ENCODE measurements at places on chromosomes 13 and 19.
A peak's percentile ranks its signal among the peaks of the same experiment; 100 is the strongest.

DNA sequence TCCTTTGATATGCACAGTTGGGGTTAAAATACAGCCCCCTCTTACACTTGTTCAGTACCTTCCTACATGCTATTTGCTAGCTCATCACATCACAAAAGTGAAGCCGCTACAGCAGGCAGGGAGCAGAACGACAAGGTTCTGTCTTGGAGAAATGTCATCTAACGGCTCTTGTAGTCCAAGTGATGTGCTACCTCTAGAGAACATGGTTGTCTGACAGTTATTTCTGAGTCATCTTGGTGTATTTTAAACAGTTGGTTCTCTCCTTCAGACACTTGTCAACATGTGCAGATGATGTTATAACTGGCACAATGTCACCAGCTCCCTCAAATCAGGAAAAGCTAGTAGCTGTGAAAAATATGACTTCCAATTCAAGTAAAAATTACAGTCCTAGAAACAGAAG, 865.0 kb downstream of the PCDH9 start:
- DNase-seq, result no peak

DNA sequence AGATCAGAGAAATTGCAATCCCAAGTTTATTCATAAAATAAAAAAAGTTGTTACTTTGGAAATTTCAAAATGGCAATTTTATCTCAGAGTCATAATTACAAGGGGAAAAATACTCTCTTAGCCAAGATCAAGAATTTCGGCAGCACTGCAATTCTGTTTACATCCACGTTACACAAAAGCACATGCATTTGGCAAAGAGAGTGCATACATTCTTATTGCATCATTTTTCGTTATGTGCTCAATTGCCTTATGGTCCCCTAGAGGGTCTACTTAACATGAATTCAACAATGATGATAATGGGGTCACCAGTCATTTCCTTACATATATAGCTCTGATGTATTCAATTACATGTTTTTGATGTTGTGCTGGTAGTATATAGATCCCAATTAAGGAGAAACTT, 498.0 kb downstream of the DIAPH3 start:
- DNase-seq, result no peak

GRCh38 chr13:94608586-94608985, 6.9 kb downstream of the GPR180 start:
- no peak for DNase-seq

DNA sequence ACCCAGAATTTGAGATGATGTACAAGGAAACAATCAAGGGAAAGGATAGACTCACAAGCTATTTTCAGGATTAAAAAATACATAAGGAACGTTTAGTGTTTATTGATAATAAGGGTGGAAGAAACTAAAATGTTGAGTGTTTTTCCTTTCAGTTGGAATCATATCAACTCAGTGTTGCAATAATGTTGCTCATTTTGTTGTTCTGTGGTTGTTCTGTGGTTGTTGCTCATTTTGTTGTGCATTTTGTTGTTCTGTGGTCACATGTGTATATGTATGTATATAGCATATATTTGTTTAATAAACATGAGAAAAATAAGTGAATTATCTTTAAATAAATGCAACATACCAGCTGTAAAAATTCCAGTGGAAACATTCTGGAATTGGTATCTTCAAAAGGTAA, 262.4 kb upstream of the SPRY2 start:
- DNase-seq, result no peak

DNA sequence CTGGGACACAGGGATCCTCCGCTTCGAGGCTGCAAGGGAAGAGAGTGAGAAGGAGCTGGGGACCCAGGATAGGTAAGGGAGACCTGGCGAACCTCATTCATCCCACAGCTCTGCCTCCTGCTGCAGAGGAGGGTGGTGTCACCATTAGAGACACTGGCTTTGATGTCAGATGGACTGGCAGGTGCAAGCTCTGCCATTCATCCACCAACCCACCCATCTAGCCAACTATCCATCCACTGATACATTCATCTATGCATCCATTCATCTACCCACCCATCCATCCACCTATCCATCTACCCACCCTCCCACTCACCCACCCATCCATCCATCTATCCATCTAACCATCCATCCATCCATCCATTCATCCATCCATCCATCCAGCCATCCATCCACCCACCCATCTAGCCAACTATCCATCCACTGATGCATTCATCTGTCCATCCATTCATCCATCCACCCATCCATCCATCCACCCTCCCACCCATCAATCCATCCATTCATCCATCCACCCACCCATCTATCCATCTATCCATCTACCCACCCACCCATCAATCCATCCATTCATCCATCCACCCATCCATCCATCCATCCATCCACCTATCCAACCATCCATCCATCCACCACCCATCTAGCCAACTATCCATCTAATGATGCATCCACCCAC, 5.7 kb downstream of the C19orf33 start:
- DNase-seq, result no peak

DNA sequence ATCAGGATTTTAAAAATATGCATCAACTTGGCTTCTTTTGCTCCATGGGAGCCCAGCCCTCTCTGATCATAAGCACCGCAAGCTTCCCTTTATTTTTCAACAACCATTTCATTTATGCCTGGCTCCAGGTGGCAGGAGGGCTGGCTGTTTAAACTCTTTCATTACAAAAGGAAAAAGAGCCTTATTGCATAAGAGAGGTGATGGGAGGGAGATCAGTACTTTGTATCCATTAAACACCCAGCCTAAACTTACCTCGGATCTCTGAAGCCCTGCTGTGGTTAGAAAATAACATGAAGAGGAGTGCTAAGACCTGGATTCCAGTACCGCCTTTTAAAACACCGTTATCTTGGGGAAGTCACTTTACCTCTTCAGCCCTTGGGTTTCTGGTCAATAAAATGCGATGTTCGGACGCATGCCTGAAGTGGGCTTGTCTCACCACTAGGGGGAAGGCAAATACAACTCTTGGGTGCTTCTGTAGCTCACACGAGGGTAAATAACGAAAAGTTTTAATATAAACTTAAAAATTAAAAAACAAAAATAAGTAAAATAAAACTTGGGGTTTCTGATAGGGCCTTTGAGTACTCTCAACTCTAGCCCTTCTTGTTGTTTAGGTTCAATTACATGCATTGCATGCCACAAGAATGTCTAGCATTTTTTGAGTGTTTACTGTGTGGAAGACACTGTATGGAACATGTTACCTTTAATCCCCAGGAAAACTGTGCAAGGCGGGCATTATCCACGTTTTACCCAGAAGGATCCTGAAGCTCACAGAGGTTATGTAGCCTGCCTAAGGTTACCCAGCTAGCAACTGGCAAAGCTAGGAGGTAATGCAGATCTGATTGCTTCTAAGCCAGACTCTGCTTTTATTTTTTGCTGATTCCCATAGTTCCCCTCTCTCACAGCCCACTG, 240.3 kb downstream of the LMO7 start:
- peak; percentile 45 for DNase-seq

DNA sequence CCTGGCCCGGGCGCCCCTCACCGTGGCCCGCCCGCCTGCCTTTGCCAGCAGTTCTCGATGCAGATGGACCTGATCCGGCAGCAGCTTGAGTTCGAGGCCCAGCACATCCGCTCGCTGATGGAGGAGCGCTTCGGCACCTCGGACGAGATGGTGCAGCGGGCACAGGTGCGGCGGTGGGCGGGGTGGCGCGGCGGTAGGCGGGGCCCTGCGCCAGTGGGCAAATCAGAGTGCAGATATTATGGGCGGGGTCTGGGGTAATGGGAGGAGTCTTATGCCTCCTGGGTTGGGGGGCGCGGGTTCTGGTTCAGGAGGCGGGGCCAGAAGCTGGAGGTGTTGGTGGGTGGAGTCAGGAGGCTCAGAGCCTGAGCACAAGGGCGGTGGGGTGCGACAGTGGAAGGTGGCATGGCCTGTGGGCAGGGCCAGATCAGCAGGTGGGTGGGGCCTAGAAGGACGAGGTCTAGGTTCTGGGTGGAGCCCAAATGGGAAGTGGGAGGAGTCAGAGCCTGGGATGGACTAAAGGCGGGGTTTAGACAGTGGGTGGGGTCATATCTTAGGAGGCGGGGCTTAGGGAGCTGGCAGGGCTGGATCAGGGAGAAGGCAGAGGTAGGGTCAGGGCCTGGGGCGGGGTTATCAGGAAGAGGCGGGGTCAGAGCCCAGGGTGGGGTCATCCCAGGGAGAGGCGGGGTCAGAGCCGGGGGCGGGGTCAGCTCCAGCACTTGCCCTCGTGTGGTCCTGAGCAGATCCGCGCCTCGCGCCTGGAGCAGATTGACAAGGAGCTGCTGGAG, 5.6 kb downstream of the APC2 start:
- DNase-seq, result peak; percentile 80

GRCh38 chr13:35387682-35388250, 88.7 kb downstream of the MAB21L1 start:
- no peak for DNase-seq

DNA sequence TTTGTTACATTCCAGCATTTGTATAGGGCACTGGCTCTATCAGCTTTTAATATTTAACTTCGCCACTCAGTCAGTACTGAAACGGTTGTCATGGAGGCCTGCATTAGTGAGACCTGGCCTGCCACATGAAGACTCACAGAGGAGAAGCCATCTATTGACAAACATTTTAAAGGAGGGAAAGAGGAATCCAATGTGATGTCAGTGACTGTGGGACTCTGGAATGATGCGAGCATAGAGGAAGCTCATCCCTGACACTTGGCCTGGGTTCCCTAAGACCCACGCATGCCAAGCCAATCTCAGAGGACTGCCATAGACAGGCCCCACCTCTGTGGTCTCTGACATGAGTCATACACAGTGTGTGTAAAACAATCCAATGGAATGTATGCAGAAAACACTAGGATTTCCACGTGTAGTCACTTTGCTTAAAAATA, 7.9 kb upstream of the DPY19L3 start:
- no peak for DNase-seq

- no peak for DNase-seq
Observed at GRCh38 chr13:95652821-95653220, 8.3 kb upstream of the DZIP1 start.

DNA sequence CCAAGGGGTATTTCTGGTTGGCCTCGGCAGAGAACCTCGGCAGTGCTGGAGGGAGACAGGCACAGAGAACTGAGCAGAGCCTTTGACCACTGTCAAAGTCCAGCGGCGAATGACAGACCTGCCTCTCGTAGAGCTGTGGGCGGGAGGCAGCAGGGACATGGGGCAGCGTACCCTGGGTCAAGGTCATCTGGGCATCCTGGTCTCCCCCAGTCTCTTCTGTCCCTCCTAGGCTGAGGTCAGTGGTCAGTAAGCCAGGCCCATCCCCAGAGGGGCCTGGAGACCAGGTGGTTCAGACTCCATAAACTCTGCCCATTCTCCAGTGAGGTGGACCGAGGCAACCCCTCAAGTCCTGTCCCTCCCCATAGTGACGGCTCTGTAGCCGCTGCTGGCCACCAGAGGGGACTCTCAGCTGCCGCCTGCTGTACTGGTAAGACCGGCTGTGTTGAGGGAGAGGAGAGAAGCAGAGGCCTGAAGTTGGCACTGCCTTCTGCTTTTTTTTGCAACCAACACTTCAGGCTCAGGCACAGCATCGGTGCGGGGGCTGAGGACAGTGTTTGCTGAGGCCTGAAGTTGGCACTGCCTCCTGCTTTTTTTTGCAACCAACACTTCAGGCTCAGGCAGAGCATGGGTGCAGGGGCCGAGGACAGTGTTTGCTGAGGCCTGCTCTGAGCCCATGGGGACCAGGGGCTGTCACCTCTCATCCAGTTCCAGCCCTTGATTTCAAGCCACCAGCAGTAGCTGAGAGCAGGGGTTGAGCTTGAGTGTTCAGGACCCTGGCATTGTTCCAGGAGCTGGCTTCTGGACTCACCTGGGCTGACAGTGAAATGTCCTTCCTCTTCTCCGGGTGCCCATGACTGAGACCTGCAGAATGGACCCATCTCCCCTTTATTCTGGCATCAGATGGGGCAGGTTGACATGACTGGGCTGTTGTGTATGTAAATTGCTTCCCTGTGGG, at the start of gene PGLYRP2:
Gene PGLYRP2 (minus strand): TSS at position 111 of the 955 bp plus-strand sequence. CDS start 130 bp downstream, outside the sequence.
- peak; percentile 19 for DNase-seq

DNA sequence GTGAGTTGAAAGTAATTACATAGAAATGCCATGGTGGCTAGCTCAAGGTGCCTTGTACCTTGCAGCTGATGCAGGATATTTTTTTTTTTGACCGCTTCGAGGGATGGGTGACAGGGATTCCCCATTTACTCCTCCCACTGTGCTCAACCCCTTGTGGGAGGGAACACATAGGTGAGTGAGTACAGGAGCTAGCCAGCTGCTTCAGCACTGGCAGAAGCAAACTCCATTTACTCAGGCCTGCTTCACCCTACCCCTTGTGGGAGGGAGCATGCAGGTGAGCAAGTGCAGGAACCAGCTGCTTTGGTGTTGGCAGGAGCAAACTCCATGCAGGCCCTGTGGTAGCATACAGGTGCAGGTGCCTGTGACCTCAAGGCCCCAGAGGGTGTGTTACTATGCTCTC, 330.1 kb downstream of the TDRD3 start:
- DNase-seq, result no peak

DNA sequence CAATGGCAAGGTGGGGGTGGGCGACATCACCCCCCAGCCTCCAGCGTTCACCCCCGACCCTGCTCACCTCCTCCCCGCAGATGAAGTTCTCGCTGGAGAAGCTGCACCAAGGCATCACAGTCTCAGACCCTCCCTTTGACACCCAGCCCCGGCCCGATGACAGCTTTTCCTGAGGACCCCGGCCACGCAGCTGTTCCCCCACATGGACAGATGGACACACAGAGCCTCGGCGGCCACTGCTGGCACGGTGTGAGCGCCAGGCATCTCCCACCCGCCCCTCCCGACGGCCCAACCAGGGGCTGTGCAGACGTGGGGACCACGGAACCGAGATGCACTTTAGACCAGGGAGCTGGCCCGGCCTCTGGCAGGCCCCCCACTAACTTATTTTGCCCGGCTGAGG, 4.3 kb upstream of the SCN1B start:
- no peak for DNase-seq

GRCh38 chr19:44770550-44771257, 7.0 kb upstream of the CBLC start:
- peak; percentile 98 for DNase-seq

DNA sequence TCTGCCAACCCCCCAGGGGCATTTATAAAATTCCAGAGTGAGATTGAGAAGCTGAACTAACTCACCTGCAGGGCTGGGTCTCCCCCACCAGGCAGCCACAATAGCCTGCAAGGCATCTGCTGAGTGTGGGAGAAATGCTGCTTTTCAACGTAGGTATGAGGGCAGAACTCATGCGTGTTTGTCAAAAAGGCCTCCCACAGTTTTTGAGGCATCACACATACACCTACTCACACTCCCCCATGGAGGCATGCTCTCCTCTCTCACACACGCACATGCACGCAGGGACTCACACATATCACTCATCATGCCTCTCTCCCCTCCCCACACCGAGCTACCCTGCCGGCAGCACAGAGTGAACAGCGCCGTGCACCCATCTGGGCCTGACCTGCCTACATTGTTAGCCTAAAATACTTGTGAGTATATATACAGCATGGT, 390.5 kb downstream of the FGF9 start:
- peak; percentile 71 for DNase-seq

- peak; percentile 31 for DNase-seq
Observed at GRCh38 chr19:29771708-29772414, 39.9 kb upstream of the CCNE1 start.

DNA sequence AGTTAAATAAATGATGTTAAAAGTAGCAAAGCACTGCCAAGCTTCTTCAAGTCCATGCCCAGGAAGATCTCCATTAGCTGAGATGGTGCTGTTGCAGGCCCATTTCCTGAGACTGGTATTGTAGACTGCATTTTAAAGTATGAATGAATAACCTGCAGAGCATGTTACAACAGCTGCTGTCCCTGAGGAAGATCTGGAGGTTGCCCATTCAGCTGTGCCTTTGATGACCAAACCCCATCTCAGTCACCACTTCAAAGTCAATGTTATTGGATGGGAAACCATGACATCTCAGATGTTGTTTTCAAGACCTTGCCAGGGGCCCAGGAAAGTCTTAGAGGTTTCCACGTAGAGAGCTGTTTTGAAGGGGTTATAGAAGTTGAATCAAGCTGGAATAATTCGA, 281.3 kb downstream of the MTUS2 start:
- no peak for DNase-seq

- DNase-seq, result no peak
Observed at GRCh38 chr19:45484273-45484945, 12.4 kb downstream of the RTN2 start.

Data from activated T-cell treated with anti-CD3 and anti-CD28 coated beads, Interleukin-2, amount 50 U/mL, for 72 hours (primary cell).